ENCODE measurements at places on chromosomes 7 and 10. TPM values are rescaled to one million over a fixed set of nuclear protein-coding genes. Genes with fewer than 3 reads are reported as not detected.

- no peaks in the 10 kb centered on the region for H3K4me1 ChIP-seq
- H3K27me3 ChIP-seq, result no peaks in the 10 kb centered on the region
- no peak for DNase-seq
- no peak overlapping the region for H3K27ac ChIP-seq
These were observed 18.0 kb downstream of the SEMA3C start for GRCh38 chr7:80900583-80901576.

GRCh38 chr7:6367701-6368211 lies 80.0 kb downstream of the DAGLB start:
- no peak for DNase-seq
- no peaks in the 10 kb centered on the region for H3K27me3 ChIP-seq
- no peak overlapping the region for H3K27ac ChIP-seq
- no peaks in the 10 kb centered on the region for H3K36me3 ChIP-seq
- H3K4me1 ChIP-seq, result peaks cover 11% of the 10 kb centered on the region

DNA sequence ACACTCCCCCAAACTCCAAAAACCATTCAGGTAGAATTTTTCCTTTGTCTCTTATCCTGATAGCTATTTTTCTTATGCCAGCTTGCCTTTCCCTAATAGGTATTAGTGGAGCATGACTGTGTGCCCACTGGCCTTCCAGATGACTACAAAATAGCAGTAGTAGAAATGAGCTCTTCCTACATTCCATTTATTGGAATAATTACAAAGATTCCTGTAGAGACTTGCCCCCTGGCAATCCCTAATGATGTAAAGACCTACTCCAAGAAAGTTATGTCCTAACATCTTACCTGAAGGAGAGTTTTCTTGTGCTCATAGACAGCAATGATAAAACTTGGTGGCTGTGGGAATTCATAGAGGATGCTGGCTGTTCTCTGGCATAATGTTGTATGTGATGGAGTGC lies 501.8 kb downstream of the GATA3 start:
- no peak for DNase-seq
- H3K36me3 ChIP-seq, result no peaks in the 10 kb centered on the region
- no peak overlapping the region for H3K27ac ChIP-seq

- no peaks in the 10 kb centered on the region for H3K36me3 ChIP-seq
- no peaks in the 10 kb centered on the region for H3K27me3 ChIP-seq
- peaks cover 11% of the 10 kb centered on the region for H3K4me1 ChIP-seq
- H3K4me3 ChIP-seq, result no peak overlapping the region
- no peak overlapping the region for H3K27ac ChIP-seq
These were observed 111.5 kb upstream of the AHR start for GRCh38 chr7:17186745-17187530.

DNA sequence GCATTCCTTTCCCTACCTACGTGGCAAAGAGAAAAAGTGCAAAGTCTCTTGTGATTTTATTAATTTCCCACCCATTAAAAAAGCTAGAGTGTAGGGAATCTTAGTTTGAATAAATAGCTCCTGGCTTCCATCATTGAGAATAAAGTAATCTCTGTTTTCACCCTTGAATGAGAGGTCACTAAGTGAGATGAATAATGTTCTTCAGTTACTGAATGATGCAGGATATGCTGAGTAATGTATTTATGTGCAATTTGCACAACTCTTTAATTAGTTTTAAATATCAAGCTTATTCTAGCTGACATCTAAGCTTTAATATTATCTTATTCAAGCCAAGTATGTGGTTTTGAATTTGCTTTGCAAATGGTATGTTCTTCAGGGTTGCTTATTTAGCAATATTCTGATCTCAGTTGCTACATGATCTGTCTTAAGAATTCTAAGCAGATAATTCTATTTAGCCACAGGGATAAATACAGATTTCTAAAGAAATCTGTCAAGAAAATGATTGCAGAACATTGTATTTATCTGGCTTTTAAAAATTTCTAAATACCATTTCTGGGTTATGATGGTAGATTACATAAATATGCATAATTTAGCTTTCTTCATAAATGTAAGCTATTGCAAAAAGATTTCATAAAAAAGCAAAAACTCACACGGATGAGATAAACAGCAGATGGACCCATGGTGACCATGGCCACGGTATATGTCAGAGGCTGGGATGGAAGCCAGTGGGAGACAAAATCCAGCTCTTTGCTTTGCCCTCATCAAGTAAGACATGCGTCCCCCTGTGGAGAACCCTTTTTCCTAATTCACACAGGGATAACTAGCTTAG lies 141.0 kb downstream of the MACC1 start:
- peak overlapping the region; percentile 64 for H3K27ac ChIP-seq
- H3K27me3 ChIP-seq, result no peaks in the 10 kb centered on the region
- DNase-seq, result peak; percentile 60
- H3K36me3 ChIP-seq, result no peaks in the 10 kb centered on the region
- no peaks in the 10 kb centered on the region for H3K4me1 ChIP-seq

GRCh38 chr7:155351120-155351870 lies 53.6 kb downstream of the INSIG1 start:
- DNase-seq, result peak; percentile 6
- peaks cover 62% of the 10 kb centered on the region for H3K27me3 ChIP-seq
- no peaks in the 10 kb centered on the region for H3K4me1 ChIP-seq

GRCh38 chr10:36236931-36237330 lies 594.8 kb upstream of the FZD8 start:
- no peak overlapping the region for H3K27ac ChIP-seq
- H3K4me1 ChIP-seq, result no peaks in the 10 kb centered on the region
- DNase-seq, result no peak

- H3K27me3 ChIP-seq, result no peaks in the 10 kb centered on the region
- no peak overlapping the region for H3K27ac ChIP-seq
- DNase-seq, result no peak
- no peaks in the 10 kb centered on the region for H3K4me1 ChIP-seq
- no peaks in the 10 kb centered on the region for H3K36me3 ChIP-seq
These were observed 394.6 kb downstream of the SDK1 start for GRCh38 chr7:3695602-3696001.

GRCh38 chr7:48537561-48537960 lies 366.3 kb downstream of the ABCA13 start:
- no peaks in the 10 kb centered on the region for H3K27me3 ChIP-seq
- H3K4me3 ChIP-seq, result no peak overlapping the region
- DNase-seq, result no peak

DNA sequence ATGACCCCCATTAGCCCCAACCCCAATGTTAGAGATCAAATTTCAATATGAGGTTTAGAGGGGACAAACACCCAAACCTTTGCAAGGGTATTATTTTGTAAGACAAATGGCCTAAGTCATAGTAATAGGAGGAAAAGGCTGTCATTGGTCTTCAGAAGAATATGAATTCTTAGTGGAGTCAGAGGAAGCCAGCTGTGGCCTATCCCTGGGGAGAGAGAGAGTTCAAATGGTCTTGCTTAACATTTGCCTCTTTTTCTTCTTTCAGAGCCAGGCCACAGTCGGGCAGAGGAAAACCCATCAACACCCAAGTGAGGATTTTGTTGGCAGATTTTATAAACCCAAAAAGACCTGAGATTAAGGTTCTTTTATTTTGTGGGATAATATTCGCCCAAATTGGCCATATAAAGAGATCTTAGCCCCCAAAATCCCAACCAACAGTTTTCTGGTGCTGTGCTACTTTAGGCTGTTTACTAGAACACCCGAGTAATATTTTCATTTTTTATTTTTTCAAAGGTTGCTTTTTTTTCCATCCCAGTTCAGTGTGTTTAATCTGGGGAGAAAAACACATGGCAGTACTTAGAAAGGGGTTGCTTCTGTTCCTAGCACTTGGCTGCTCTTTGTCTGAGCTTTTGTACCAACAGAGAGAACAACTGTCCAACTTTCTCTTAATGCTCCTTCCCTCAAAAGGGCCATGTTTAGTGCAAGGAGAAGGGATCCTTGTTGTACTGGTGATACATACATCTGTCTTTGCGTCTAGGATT lies 26.8 kb upstream of the ARMC3 start:
- no peaks in the 10 kb centered on the region for H3K27me3 ChIP-seq
- DNase-seq, result no peak
- H3K36me3 ChIP-seq, result no peaks in the 10 kb centered on the region

GRCh38 chr7:151249732-151250072 lies 1.2 kb upstream of the SMARCD3 start:
- no peaks in the 10 kb centered on the region for H3K36me3 ChIP-seq
- H3K27me3 ChIP-seq, result peaks cover 11% of the 10 kb centered on the region
- DNase-seq, result peak; percentile 88

DNA sequence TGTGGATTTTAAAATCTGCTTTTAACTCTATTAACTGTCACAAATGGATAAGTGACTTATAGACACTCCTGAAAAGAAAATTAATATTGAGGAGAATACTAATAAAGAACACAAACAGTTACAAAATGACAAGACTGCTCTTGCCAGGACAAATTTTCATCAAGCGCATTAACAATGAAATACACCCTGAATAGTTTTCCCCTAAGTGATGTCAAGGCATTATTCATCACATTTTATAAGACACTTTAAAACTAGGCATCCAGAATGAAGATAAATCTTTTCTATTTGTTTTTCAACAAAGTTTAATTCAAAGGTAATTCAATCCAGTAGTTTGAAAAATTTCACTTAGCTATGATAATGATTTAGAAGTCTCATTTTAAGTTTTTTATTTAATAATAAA lies 110.5 kb upstream of the SEC61G start:
- no peak overlapping the region for H3K4me3 ChIP-seq
- no peaks in the 10 kb centered on the region for H3K4me1 ChIP-seq
- no peaks in the 10 kb centered on the region for H3K27me3 ChIP-seq
- DNase-seq, result no peak
- no peak overlapping the region for H3K27ac ChIP-seq

- no peaks in the 10 kb centered on the region for H3K36me3 ChIP-seq
- H3K4me3 ChIP-seq, result no peak overlapping the region
- no peak for DNase-seq
- no peak overlapping the region for H3K27ac ChIP-seq
- no peaks in the 10 kb centered on the region for H3K27me3 ChIP-seq
- H3K4me1 ChIP-seq, result no peaks in the 10 kb centered on the region
These were observed 205.2 kb upstream of the PDE1C start for GRCh38 chr7:32275216-32276009.

GRCh38 chr7:27107391-27108381 lies 5.2 kb upstream of the HOXA2 start:
- H3K4me3 ChIP-seq, result peak overlapping the region; percentile 22
- peak overlapping the region; percentile 90 for H3K27ac ChIP-seq
- H3K4me1 ChIP-seq, result peaks cover 23% of the 10 kb centered on the region

- H3K27ac ChIP-seq, result no peak overlapping the region
- H3K4me1 ChIP-seq, result no peaks in the 10 kb centered on the region
- no peaks in the 10 kb centered on the region for H3K27me3 ChIP-seq
- H3K36me3 ChIP-seq, result no peaks in the 10 kb centered on the region
- DNase-seq, result no peak
- H3K4me3 ChIP-seq, result no peak overlapping the region
These were observed 63.3 kb downstream of the MRC1 start for GRCh38 chr10:17872191-17873091.

- H3K4me3 ChIP-seq, result no peak overlapping the region
- no peaks in the 10 kb centered on the region for H3K27me3 ChIP-seq
These were observed 128.3 kb upstream of the MKI67 start for GRCh38 chr10:128254476-128254875.

DNA sequence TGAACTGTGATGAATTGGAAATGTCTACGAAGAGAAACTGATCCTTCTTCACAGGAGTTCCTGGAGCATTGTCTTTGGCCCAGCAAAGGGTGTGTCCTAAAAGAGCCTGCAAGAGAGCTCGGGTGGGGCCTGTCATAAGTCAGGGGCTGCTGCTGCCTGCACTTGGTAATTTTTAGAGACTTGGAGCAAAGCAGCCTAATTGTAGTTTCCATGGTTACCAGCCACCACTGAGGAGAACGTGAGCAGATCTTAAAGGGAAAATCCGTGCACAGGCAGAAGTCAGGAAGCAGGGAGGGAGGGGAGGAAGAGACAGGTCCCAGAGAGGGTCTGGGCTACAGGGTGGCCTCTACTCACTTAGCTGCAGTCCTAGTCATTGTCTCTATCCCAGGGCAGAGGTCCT lies 463.6 kb downstream of the PLXNA4 start:
- H3K4me3 ChIP-seq, result no peak overlapping the region
- H3K27me3 ChIP-seq, result no peaks in the 10 kb centered on the region

GRCh38 chr7:103423467-103424179 lies 22.4 kb downstream of the SLC26A5 start:
- no peaks in the 10 kb centered on the region for H3K27me3 ChIP-seq
- H3K36me3 ChIP-seq, result no peaks in the 10 kb centered on the region
- H3K27ac ChIP-seq, result no peak overlapping the region
- no peaks in the 10 kb centered on the region for H3K4me1 ChIP-seq

GRCh38 chr10:71782221-71782916 lies 9.0 kb upstream of the VSIR start:
- no peaks in the 10 kb centered on the region for H3K36me3 ChIP-seq
- no peak for DNase-seq
- no peaks in the 10 kb centered on the region for H3K27me3 ChIP-seq
- H3K27ac ChIP-seq, result peak overlapping the region; percentile 9
- H3K4me3 ChIP-seq, result no peak overlapping the region
- H3K4me1 ChIP-seq, result peaks cover 44% of the 10 kb centered on the region

DNA sequence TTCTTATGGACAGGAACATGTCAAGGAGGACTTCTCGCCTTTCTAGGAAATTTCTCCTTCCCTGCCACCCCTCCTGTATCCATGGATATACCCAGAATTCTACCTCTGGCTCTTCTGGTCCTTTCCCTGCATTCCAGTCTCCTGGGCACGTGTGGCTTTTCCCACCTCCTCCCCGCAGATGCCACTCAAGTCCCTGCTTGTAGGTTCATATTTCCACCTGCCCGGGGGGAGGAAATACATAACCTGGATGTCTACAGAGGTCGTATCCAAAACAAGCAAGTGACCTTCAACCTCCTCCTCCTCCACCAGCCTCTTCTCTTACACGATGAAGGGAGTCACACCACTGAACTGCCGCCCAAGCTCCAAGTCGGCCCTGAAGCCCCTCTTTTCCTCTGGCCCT lies 20.7 kb downstream of the FGFR2 start:
- no peaks in the 10 kb centered on the region for H3K36me3 ChIP-seq
- DNase-seq, result no peak
- H3K4me1 ChIP-seq, result no peaks in the 10 kb centered on the region
- H3K27ac ChIP-seq, result no peak overlapping the region
- no peaks in the 10 kb centered on the region for H3K27me3 ChIP-seq
- H3K4me3 ChIP-seq, result no peak overlapping the region

GRCh38 chr10:124605001-124605370 lies 139.2 kb downstream of the FAM53B start:
- DNase-seq, result no peak
- no peak overlapping the region for H3K4me3 ChIP-seq
- no peaks in the 10 kb centered on the region for H3K36me3 ChIP-seq
- no peaks in the 10 kb centered on the region for H3K27me3 ChIP-seq
- peaks cover 5% of the 10 kb centered on the region for H3K4me1 ChIP-seq
- H3K27ac ChIP-seq, result no peak overlapping the region

MAT1A gene
- 0.78 TPM for polyA plus RNA-seq

SFRP5 gene
- 6.4 TPM for polyA plus RNA-seq

FRMPD2 gene
- 3.2 TPM for polyA plus RNA-seq

UROS gene
- 69.1 TPM for polyA plus RNA-seq

NME8 gene
- polyA plus RNA-seq, result 0.37 TPM

ZDHHC4 gene
- polyA plus RNA-seq, result 75.9 TPM

PKD2L1 gene
- polyA plus RNA-seq, result 0.31 TPM

CRHR2 gene
- 0.28 TPM for polyA plus RNA-seq

FASTK gene
- polyA plus RNA-seq, result 56.9 TPM

ADAM8 gene
- polyA plus RNA-seq, result 2.7 TPM

SORCS1 gene
- polyA plus RNA-seq, result 0.35 TPM

GIMAP1 gene
- polyA plus RNA-seq, result 5.8 TPM

NAMPT gene
- 40.0 TPM for polyA plus RNA-seq
